CD4-positive, alpha-beta memory T cell (primary cell): ENCODE measurements at places on chromosomes 2 and 18. TPM values are rescaled to one million over a fixed set of nuclear protein-coding genes. Genes with fewer than 3 reads are reported as not detected.

- no peak for DNase-seq
These were observed 11.6 kb downstream of the CAPG start for GRCh38 chr2:85398426-85399182.

- DNase-seq: no peak
These were observed 77.0 kb upstream of the GALNT3 start for GRCh38 chr2:165871025-165871424.

DNA sequence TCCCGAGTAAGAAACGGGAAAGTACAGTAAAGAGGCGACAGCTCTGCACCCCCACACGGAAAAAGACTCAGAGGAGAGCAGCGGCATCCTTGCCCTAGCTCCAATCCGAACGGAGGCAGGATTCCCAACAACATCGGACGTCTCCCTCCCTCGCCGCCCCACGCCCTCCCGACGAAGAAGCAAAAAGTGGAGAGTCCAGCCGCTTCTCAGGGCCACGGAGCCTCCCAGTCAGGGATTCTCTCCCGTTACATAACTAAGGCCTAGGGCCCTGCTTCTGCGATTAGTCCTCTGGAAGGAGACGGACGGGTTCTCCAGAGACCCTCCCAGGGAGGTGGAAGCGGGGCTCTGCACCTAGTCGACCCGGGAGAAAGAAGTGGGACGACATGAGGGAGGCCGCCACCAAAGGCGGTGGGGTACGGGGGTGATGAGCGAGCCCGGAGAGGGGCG is 587 bp downstream of the SUMO1 start:
- no peak for DNase-seq

Gene FRZB
- not detected for polyA plus RNA-seq
